ENCODE measurements at places on chromosomes 16 and 17.

- no peak for DNase-seq
Measured at GRCh38 chr16:49439676-49440075, 66.1 kb downstream of the C16orf78 start.

- DNase-seq: no peak
Measured at GRCh38 chr16:24850289-24850938, 4.7 kb downstream of the SLC5A11 start.

DNA sequence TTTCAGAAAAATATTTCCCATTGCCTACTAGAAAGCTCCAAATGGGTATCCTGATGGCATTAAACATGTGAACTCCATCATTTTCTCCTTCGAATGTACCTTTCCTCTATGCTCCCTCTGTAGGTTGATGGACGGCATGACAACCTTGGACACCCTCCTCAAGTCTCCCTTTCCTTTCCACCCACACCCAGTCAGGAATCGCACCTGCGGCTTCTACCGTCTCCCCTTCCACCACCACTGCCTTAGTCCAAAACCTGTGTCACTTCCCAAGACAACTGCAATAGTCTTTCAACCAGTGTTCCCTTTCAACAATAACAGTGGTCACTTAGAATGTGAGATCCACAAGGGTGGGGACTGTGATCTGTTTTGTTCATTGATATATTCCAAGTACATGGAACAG is 233.1 kb upstream of the AXIN2 start:
- peak; percentile 51 for DNase-seq

DNA sequence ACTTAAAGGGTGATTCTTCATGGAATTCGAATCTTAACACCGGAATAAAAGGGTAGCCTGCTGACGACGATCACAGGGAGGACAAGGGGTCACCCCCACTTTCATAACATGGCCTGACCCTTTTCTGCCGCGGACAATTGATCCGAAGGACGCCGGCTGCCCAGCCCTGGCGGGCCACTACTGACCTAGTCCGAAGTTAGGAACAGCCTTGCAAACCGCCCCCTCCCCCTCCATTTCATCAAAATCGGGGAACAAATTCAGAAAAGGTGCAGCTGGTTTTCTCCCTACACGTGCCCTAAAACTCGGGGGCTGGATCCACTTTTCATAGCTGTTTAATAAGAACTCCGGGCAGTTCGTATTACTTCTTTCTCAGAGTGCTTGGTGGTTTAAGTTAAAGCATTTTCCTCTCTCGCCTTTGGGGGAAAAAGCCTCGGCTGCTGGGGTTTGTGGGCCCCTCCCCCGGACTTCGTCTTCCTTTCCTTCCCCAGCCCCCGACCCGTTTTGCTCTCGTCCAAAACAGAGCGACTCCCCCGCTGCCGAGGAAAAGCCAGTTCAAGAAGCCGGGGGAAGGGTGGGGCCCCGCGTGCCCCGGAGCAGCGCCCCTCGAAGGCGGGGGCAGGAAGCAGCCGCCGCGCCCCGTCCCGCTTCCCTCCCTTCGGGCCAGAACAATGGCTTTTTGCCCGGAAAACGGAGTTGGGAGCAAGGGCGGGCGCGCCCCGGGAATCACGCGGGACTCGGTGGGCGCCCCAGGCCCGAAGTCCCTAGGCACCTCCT is 641 bp upstream of the CBX2 start:
- peak; percentile 87 for DNase-seq

GRCh38 chr17:59493867-59494266 is 71.5 kb upstream of the DHX40 start:
- DNase-seq: no peak

DNA sequence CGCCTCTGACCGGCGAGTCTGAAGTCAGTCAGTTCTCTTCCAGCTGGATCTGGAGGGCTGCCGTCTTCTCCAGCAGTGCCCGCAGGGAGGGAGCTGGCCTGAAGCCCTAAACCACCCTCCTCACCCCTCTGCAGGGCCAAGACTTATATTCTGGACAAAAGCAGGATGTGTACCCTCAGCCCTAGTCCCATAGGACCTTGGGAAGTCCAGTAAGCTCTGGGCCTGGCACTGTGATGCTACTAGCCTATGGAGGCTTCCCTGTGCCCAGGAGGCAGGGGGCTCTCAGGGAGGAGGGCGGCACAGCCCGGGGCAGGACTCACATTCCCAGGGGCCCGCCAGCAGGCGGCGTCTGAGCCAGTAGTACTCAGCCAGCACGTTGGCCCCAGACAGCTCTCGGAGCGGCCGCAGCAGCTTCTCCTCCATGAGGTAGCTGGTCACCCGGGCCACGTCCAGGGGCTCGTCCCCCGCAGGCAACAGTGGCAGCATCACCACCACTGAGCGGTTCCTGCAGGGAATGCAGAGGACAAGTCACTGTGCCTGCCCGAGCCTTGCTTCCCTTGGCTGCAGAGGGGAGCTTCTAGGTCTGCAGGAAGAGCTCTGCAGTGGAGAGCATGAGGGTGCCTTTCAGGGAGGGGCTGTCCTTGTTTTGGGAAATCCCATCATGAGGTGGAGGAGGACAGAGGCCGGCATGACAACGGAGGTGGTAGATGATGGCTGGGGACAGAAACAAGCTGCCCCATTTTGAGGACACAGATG is 41.7 kb downstream of the RMI2 start:
- peak; percentile 63 for DNase-seq

DNA sequence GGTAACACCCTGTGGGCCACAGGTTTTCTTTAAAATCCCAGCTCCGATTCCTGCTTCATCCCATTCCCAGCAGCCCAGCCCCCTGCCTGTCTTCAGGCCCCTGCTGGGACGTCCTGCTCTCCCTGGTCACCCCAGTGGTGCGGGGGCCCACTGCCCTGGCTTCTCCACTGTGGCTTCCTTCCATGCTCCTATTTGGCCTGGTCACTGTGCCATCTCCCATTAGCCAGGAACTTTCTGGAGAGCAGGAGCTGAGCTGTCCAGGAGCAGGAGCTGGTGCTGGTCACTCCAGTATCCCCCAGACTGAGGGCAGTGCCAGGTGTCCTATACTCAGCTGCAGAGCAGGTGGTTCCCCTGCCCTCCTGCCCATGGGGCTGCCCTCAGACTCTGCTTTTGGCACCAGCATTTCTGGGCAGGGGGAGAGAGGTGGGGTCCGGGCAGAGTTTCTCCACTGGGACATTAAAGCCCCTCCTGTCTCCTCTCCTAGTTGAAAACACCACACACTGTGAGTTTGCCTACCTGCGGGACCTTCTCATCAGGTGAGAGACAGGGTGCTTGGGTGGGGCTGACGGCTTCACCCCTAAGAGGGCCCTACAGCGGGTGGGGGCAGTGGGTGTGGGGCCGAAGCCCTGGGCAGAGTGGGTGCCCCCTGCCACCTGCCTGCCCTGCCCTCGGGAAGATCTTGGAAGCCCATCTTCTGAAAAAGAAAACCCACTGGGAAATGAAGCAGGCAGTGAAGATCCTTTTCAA is 356.2 kb downstream of the SEC14L1 start:
- DNase-seq: no peak

DNA sequence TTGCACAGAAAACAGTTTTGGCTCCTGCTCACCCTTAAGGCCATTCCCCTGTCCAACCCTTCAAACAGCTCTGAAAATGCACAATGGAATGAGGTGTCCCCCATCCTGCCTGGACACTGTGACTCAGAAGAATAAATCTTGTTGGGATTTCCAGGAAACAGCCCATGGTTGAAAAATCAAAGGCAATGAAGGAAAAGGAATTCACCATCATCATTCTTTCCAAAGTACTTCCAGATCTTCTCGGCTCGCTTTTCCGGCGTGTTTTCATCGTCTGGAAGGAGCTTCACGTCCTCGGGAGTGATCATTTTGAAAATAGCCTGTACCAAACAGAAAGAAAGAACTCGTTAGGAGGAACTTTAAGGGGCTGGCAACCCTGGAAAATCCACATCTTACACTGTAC is 4.3 kb downstream of the RCVRN start:
- no peak for DNase-seq

DNA sequence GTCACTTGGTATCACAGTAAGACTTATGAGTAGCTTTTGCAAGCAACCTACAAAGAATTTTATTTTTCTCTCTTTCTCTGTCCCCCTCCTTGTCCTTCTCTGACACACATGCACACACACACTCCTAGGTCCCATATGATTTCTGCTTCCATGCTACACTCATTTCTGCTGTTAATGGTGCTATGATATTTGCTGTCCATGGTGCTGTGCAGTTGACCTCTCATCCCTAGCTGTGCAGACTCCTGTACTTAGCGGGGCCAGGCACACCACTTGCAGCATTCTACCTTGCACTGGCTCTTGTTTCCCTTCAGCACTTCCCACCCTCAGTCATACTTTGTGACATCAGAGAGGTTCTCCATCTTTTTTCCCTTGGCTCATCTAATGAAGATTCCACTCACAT is 158.9 kb upstream of the CNTNAP4 start:
- no peak for DNase-seq

DNA sequence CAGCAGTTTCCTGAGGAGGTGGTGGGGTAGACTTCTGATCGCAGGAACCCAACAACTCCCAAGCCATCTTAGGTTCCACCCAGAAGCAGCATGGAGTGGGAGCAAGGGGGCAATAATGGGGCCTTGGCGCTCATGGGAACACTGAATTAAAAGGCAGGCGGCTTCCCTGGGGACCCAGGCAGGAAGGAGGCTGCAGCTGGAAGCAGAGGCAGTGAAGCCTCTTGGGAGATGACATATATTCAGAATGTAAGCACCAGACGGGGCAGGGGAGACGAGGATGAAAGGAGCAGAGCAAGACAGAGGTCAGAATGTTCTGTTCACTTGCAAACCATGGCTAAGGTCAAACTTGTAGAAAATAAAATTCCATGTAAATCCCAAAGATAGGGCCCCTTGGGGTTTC is 2.9 kb downstream of the HIGD1B start:
- no peak for DNase-seq

GRCh38 chr16:706189-707061 is 824 bp upstream of the FBXL16 start:
- no peak for DNase-seq

GRCh38 chr17:10844621-10845387 is 6.9 kb upstream of the PIRT start:
- DNase-seq: peak; percentile 90

GRCh38 chr17:44601973-44602372 is 44.7 kb downstream of the FZD2 start:
- DNase-seq: no peak

- DNase-seq: no peak
Measured at GRCh38 chr16:4925293-4925607, 11.7 kb downstream of the PPL start.

DNA sequence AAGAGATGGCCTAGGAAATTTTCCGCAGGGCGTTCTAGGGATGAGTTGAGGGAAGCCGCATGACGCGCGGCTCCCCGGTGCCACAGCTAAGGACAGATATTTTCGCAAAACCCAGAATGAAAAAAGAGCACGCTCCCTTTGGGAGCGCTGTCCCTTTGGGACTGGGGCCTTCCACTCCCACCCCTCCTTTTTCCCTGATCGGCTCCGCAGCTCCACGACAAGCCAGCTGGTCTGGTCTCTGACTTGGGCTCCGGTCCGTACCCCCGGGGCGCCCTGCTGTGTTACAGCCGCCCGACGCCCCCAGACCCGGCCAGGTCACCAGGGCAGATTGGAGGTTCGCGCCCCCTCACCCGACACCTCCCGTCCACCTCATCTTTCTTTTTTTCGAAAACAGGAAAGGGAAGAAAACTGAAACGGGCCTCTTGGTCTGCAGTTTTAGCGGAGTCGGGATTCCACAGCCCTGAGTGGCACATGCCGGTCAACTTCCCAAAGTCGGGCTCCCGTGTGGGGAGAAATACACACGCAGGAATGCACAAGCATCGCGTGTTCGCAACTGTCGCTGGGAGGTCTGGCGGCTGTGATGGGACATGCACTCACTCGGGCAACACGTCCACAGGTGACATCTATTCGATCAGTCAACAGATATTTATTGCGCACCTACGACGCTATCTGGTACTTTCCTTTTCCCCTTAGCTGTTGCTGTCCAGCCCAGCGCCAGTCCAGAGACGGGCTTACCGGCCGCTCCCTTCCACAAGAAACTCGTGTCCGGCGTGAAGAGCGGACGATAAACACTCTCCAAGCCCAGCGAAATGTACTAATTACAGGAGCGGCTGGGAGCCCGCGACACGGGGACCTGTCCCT is 3.9 kb upstream of the SOX9 start:
- no peak for DNase-seq

GRCh38 chr17:4771519-4772234 is at the start of gene TM4SF5:
Gene TM4SF5 (plus strand): TSS chr17:4771886. CDS start chr17:4771923, 37 bp downstream.
- DNase-seq: no peak

DNA sequence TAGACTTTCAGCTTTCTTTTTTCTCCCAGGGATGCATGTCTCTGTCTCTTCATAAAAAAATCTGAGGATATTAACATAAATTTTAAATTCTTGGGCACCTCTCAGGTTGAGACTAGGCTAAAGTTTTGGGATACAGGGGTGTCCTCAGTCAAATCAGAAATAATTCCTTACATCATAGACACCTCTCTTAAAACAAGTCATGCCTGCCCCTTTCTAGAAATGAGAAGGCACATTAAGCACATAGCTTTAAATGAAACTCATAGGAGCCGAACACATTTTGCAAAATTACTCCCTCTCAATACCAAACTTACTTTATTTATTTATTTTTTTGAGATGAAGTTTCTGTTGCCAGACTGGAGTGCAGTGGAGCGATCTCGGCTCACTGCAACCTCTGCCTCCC is 67.3 kb upstream of the BCAR1 start:
- DNase-seq: no peak

DNA sequence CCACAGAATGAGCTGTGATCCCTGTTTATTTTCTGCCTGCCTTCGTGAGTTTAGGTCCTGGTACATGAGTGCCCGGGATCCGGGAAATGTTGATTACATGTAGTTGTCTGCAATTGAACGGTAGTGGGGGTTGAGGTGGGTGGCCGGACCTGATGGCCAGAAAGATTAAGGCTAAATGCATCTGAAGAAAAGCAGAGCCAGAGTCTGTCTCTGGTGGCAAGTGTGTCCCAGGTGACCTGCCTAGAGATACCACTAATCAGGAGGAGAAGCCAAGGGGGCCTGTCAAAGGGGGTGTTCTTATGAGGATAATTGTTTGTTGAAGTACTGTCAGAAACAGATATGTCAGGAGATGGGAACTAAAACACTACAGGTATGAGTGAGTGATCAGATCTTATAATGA is 154.0 kb upstream of the ASIC2 start:
- DNase-seq: no peak

GRCh38 chr16:74304835-74305176 is 8.2 kb downstream of the PSMD7 start:
- no peak for DNase-seq

GRCh38 chr16:85466304-85466700 is 146.8 kb upstream of the GSE1 start:
- no peak for DNase-seq

GRCh38 chr16:17780181-17780580 is 309.4 kb upstream of the XYLT1 start:
- DNase-seq: no peak
